ENCODE measurements at places on chromosomes 4 and X. TPM values are rescaled to one million over a fixed set of nuclear protein-coding genes. Genes with fewer than 3 reads are reported as not detected.

- DNase-seq, result no peak
These were observed 164.1 kb downstream of the PPP3CA start for GRCh38 chr4:101183221-101183620.

- no peak for DNase-seq
These were observed 120.9 kb downstream of the CHIC2 start for GRCh38 chr4:53943345-53944085.

The P2RY8 gene
- 1.2 TPM for total RNA-seq

DNA sequence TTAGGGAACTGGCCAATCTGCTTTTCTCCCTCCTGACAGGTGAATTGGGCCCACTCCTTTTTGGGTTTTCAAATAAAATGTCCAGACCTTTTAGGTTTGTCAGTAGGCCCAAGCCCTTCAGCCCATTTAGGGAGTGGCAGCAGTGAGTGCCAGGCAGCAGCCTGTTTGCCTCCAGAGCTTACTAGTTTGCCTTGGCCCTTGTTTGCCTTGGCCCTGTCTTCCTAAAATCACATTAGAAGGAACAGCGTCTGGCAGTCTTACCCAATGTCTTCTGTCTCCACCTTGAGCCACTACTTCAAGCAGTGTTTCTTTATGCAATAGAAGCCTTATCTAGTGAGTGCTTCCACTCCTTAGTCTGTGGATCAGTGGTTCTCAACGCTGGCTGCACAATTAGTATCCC, 117.1 kb downstream of the TMEM164 start:
- DNase-seq, result no peak
